ENCODE measurements at places on chromosomes 16 and 17.

GRCh38 chr17:2070241-2071023, 15.5 kb downstream of the HIC1 start:
- DNase-seq = no peak

DNA sequence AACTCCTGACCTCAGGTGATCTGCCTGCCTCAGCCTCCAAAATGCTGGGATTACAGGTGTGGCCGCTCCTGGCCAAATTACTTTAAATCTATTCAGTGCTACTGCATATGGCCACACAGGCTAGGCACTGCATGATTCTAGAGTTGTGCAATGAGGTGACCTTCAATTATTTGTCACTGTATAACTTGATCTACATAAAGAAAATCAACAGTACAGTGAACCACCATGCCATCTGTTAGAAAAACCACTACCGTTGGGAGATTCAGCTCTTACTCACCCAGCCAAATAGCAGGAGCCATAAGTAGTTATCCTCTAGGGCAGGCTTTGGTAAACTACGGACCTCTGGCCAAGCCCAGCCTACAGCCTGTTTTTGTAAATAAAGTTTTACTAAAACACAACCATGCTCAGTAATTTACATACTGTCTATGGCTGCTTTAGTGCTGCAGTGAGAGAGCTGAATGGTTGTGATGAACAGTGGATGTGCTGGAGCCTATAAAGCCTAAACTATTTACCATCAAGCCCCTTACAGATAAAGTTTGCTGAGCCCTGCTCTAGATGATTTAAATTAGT, 40.7 kb upstream of the TANC2 start:
- no peak for DNase-seq

GRCh38 chr16:74183601-74184360, 112.8 kb upstream of the PSMD7 start:
- DNase-seq = no peak

- peak; percentile 71 for DNase-seq
These were observed 528 bp downstream of the PER1 start for GRCh38 chr17:8151641-8152111.

- DNase-seq = no peak
These were observed 105.3 kb downstream of the FOXL1 start for GRCh38 chr16:86683441-86684194.

GRCh38 chr16:47493381-47494337, 32.5 kb downstream of the PHKB start:
- DNase-seq = no peak

DNA sequence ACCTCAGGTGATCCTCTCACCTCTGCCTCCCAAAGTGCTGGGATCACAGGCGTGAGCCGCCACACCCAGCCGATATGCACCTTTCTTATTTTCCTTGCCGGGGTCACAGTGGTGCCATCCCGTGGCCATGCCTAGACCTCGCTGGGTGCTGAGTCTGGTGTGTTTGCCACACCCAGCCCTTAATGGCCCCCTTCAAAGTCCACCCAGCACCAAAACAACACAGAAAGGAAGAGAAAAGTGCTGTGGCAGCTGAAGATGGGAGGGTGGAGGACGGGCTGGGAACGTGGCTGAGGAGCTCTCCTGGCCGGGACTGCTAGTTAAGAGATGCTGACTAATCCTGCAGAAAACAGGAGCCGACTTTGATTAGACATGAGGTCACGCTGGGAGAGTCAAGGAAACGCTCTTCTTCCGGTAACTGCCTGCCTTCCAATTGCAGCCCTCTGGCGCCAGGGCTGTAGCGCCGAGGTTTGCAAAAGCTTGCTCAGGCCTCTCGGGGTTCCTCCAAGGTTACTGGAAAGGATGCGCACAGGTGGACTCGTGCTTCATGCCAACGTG, 10.9 kb downstream of the SLC43A2 start:
- peak; percentile 85 for DNase-seq

DNA sequence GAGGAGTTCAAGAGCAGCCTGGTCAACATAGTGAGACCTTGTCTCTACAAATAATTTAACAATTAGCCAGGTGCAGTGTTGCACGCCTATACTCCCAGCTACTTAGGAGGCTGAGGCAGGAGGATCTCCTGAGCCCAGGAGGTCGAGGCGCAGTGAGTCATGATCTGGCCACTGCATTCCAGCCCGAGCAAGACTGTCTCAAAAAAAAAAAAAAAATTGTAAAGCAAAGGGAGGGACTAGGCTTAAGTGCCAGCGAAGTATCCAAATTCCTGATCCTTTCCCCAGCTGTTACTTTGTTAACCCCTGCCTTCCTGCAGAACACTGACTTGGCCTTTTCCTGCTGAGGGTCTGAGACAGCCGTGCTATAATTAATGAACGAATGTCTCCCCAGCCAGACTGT, 2.7 kb downstream of the GDPD3 start:
- peak; percentile 43 for DNase-seq

DNA sequence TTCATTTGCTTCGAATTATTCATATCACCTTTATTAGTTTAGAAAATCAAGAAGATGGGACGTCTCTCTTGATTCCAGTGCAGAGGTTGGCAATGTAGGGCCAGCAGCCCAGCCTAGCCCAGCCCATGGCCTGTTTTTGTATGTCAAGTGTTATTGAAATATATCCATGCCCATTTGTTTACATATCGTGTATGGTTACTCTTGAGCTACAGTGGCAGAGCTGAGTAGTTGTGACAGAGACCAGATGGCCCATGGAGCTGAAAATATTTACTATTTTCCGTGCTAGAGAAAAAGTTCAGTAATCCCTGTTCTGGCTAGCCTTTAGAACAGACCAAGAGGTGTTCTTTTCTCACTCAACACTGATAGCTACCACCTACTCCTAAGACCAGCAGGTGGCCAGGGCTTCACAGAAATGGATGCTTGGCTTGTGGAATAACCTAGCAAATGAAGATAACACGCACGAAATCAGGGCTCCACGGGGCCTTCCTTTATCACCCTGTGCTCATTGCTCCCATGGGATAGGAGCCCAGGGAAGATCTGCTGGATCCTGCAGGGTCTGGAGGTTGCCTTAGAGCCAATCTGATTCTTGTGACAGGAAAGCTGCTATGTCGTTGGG, 123.2 kb upstream of the ANKFN1 start:
- no peak for DNase-seq

DNA sequence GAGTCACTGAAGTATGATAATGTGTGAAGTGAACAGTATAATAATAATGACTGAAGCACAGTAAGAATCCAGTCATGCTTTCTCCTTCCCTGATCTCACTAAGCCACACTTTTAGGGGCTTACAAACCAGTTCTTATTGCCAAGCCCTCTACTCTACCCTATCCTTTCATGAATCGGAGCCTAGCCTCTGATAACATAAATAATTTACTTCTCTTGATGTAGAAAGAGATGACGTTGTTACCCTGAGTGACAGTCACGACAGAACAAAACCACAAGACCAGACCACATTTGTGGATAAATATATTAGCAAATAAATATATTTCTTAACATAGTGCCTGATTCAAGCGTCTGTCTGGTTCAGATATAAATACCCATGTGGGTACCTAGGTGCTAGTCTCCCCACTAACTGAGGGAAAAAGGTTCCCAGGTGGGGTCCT, 1.4 kb upstream of the SUPT4H1 start:
- no peak for DNase-seq

GRCh38 chr17:78991017-78991738, 11.5 kb upstream of the LGALS3BP start:
- no peak for DNase-seq

GRCh38 chr17:27993723-27994310, 48.7 kb upstream of the NLK start:
- peak; percentile 16 for DNase-seq

DNA sequence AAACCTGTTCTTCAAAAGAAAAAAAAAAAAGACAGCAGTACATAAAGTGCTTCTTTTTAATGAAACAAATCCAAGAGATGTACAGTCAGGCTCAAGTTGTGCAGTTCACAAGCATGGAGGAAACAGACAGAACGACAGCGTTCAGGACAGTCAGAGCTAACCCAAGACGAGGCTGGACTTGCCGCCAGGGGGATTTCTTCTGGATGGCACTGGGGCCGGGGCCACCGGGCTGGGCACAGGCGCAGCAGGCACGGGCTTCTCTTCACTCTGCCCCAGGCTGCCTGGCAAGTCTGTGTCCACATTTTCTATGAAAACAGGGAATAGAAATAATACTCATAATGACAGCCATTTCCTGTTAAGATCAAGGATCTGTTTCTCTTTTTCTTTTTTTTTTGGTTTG, 4.4 kb upstream of the NT5C start:
- no peak for DNase-seq

- DNase-seq = no peak
These were observed 71.8 kb downstream of the ZNF18 start for GRCh38 chr17:11925262-11926021.

DNA sequence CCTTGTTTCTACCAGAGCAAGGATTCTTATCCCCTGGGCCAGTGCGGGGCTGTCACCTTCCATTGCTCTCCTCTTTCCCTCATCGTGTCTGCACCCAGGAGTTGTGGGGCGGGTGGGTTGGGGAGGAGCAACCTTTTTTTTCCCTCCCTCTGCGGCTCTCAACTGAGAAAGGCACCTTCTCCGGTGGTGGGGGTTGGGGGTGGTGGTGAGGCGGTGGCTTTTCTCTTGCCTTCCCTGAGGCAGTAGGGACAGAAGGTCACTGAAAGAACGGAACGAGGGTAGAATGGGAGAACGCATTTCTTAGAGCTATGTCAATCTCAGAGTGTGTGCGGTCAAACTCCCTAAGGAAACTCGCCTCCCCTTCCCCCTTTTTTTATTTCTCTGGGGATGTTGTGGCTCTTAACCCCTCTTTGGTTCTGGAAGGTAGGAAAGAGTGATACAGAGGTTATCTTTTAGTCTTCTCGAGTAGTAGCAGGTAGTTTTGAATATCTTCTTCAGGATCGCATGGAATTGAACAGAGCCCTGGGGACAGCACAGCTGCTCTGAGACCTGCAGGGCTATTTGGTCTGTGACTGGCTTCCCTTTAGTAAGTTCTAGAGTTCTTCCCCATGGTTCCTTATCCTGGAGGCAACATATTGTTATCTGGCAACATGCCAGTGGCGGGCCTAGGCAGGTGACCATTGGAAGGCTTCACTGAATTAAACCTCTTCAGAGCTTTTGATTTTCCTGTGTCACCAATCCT, 994 bp downstream of the CLTC start:
- peak; percentile 54 for DNase-seq

DNA sequence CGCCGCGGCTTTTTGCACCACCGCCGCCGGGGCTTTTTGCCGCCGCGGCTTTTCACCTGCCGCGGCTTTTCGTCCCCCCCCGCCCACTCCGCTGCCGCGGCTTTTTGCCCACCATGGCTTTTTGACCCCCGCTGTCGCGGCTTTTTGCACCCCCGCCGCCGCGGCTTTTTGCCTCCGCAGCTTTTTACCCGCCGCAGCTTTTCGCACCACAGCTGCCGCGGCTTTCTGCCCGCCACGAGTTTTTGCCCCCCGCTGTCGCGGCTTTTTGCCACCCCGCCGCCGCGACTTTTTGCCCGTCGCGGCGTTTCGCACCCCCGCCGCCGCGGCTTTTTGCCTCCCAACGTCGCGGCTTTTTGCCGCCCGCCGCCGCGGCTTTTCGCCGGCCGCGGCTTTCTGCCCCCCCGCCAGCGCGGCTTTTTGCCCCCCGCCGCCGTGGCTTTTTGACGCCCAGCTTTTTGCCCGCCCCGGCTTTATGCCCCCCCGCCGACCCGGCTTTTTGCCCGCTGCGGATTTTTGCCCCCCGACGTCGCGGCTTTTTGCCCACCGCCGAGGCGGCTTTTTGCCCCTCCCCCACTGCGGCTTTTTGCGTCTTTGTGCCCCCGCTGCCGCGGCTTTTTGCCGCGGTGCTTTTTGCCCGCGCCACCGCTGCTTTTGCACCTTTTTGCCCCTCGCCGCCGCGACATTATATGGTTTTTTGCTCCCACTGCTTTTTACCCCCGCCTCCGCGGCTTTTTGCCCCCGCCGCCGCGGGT, 1343.6 kb downstream of the TP53TG3F start:
- DNase-seq = no peak

DNA sequence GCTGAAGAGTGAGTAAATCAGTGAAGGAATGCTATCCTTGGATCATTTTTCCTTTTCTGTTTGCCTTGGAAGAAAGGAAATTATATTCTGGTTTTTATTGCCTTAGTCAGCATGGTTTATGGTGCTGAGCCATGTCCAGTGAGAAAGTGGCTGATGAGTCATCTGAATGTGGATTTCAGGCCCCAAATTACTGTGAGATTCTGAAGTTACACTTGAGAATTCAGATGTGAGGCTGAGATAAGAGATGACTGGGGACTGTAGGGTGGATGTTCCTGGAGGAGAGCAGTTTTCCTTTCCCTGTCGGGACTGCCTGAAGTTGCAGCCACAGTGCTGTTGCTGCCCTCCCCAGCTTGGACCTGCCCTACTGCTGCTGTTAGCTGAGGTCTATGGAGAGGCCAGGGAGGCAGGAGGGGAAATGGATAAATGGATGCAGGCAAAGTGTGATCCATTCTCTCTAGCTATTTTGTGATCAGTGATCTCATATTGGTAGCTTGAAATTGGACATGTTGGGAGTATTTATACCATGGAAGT, 4.2 kb upstream of the MAP3K14 start:
- peak; percentile 100 for DNase-seq

GRCh38 chr17:66636111-66636510, 198.8 kb upstream of the CACNG5 start:
- DNase-seq = peak; percentile 61

GRCh38 chr17:6453279-6454024, 9.2 kb downstream of the PIMREG start:
- DNase-seq = no peak

GRCh38 chr17:42131981-42132432, 9.4 kb downstream of the HSPB9 start:
- DNase-seq = peak; percentile 43

DNA sequence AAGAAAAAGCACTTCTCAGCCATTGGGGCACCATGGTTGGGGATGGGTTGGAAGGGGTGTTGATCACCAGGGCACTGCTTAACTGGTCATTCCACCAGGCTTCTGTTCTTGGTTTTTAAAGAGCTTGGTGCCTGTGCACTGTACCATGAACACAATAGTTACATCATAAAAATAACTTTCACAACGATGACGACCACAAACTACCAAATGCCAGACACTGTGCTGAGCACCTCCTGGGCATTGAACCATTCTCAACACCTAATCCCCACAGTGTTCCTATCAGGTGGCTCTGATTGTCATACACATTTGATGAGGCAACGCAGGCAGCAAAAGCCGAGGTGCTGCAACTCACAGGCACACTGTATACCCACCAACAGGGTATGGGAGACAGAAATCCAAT, 208.0 kb downstream of the FOXL1 start:
- no peak for DNase-seq
